GM18507 (cell line): ENCODE measurements at places on chromosomes 7 and 10.

- DNase-seq = no peak
These were observed 21.6 kb downstream of the PDZD8 start for GRCh38 chr10:117353684-117354083.

DNA sequence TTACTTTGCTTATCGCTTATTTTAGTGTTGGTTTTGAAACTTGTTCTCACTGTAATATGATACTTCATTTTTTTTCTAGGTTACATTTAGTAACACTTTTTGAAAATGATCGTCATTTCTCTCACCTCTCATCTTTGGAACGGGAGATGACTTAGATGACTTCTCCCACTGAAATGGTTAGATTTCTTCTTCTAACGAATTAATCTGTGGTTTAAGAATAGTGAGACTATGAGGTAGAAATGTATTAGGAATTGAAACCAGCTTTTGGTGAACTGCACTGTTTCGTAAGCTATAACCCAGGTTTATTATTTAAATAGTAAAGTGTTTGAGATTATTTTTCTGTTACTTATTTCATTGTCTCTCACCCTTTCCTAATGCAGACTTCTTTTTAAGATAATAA lies 93.7 kb downstream of the PRR15 start:
- DNase-seq = no peak

- peak; percentile 42 for DNase-seq
These were observed 51.9 kb downstream of the DENND11 start for GRCh38 chr7:141649865-141650634.

DNA sequence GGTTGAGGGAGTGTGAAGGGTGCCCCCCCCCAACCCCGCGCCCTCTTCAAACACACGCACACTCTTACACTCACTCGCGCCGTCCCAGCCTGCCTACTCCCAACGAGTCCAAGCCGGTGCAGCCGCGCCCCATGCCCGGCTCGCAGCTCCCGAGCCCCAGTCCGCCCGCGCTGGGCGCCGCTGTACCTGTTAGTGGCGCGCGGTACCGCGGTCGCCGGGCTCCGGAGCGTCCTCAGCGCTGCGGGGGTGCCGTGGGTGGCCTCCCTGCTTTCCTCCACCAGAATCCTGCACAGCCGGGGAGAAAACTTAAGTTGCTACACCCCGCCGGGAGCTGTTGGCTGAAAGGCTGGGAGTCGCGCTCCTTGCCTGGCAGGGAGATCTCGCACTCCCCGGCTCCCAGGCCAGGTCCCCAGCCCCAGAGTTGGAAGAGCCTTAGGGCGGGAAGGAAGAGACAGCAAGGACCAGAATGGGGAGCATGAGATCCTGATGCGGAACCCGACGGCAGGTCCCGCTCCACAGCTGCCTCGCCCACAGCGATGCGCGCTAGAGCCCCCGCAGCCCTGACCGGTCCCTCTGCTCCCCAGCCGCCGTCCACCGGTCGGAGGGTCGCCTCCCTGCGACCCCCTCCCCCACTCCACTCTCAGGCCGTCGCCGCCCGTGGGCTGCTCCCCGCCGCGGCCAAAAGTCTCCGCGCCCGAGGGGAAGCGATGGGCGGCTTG lies 863 bp downstream of the ST8SIA6 start:
- DNase-seq = no peak

DNA sequence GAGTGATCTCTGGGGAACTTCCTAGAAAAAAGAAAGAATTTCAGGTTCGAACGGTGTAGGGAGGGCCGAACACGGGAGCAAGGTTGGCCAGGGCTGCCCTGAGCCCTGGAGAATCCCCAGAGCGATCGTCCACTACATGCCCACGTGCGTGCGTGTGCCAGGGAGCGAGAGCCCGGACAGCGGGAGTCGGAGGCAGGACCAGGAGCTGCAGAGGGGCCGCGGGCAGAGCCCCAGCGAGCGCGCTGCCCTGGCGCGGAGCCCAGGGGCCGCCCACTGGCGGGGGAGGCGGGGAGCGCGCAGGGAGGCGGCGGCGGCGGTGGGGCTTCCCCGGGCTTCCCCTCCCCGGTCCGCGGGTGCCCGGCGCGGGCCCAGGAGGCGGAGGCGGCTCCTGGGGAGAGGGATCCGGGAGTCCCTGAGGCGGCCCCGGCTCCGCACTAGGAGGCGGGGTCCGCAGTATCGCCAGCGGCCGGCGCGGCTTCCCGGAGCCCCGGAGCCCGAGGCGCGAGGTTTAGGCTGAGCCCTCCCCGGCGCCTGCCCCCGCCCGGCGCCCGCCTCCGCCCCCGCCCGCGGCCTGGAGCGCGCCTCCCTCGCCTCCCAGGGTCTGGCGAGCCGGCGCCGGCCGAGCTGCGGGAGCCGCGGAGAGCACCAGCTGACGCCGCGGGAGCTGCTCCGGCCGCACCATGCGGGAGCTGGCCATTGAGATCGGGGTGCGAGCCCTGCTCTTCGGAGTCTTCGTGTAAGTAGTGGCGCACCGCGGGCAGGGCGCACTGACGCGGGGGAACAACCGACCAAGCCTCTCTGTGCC lies at the start of gene PLPP4:
Gene PLPP4 (plus strand): TSS at position 602 of the 805 bp plus-strand sequence. CDS start 79 bp downstream, at position 681.
- DNase-seq = no peak

DNA sequence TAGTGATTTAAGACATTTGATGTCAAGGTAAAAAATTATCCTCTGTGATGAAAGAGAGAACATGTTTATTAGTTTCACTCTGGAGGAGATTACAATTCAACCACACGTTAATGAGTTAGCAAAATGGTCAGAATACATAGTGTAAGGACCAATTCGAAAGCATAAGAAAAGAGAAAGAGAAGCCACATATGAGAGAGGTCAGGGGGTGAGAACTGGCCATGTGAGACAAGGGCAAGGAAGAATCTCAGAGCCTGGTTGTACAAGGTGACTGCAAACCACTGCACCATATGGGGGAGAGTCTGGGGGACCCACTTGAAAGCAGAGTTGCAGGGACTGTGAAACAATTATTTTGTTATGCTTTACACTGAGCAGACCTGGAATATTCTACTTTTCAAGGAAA lies 27.7 kb upstream of the BET1 start:
- DNase-seq = no peak
